ENCODE measurements at places on chromosomes 7 and 10.

- DNase-seq: peak; percentile 74
These were observed 6.9 kb upstream of the CREB3L2 start for GRCh38 chr7:138008588-138009349.

- DNase-seq: no peak
These were observed 297.2 kb downstream of the RPS24 start for GRCh38 chr10:78330884-78331283.

DNA sequence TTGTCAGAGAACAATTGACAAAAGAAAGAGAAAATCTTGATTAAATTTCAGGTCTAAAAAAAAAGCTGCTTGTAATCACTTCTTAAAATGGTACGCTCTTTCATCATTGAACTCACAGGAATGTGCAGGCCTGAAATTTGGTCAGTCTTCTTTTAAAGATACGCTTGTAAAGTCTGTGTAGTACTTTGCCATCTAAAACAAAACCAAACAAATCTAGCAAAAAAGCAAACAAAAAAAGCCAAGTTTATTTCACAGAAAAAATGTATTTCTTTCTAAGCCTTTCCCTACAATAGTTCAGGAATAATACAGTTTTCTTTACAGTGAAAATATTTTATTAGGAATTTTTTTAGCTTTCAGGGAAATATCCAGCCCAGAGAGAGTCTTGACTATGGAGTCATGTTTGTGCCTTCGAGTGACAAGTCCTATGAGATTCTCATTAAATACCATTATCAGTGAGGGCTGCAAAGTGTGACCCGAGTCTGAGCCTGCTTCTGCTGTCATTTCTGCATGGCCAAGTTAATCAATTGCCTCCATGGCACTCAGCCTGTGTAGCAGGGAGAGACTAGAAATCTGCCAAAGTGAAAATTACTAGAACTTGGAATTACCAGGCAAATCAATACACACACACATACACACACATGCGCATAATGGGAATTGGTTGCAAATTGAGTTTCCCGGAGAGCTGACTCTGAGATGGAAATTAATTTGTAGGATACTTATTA, 172.6 kb downstream of the OTUD1 start:
- no peak for DNase-seq

DNA sequence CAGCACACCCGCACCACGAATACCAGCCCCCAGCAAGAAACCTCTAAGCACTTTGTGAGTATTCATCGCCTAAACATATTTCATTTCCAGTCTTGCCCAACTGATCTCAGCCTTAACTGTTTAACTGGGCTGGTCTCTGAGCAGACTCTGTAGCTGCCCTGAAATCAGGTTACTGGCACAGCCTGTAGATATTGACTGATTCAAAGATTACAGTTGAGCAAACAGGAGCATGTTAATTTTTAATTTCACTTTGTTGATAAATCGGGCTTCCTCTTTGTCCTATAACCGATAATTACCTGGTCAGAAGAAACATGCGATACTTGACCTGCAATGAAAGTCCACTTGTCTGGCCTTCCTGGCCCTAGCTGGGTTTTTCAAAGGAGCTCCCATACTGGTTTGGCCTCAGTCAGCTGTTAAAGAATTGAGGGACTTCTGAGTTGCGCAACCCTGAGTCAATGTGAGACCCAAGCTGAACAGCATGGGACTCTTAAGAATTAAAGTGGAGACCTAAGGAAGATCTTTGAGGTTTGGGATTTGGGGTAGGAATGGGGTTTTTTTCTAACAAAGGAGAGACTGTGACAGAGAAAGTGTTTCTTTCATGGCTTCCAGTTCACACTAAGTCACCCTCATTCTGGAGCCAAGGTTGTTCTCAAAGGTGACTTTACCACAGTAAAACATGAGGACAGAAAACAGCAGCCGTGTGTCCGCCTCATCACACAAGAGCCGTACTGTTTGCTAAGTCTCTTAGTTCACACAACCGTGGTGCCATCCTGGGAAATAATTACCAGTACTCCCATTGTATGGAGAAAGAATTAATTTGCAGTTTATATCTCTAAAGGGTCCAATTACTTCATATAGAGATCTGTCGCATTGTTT, 75.9 kb downstream of the PPP1R3C start:
- no peak for DNase-seq

- DNase-seq: no peak
These were observed 160.3 kb downstream of the SNX10 start for GRCh38 chr7:26451997-26452396.

DNA sequence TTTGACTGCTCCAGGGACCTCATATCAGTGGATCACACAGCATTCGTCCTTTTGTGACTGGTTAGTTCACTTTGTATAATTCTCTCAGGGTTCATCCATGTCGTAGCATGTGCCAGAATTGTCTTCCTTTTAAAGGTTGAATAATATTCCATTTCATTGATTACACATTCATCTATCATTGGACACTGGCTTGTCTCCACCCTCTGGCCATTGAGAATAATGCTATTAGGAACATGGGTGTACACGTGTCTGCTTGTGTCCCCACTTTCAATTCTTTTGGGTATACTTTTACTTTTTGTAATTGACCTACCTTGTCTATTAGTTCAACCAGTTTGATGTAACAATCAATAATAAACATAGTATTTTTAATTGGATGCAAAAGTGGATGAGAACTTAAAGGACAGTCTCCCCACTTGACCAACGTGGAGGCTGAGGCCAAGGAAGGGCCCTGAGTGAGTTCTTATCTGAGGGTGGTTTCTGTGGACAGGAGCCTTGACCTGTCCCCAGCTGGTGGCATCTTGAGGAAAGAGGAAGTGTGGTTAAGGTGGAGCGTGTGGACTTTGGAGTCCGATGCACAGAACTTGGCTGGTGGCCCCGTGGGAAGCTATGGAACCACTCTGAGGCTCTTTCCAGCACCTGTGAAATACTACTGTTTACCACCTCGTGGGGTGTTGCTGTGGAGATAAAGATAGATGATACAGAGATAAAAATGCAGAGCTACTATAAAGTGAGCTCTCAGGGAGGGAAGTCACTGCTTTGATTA, 16.6 kb downstream of the WDFY4 start:
- no peak for DNase-seq

DNA sequence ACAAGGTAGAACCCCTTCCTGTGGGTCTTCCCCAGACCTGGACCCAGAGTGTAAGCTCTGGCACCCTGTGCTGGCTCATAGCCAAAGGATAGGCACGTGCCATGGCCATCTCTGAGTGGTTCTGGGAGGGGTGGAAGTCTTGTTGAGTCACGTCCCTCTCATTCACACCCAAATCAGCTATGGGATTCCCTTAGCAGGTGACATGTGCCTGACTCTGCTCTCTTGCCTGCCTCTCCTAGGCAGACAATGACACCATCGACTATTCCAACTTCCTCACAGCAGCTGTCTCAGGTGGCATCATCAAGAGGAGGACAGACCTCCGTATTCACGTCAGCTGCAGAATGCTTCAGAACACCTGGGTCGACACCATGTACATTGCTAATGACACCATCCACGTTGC, 59.8 kb downstream of the C10orf120 start:
- DNase-seq: no peak

- peak; percentile 20 for DNase-seq
These were observed 84.2 kb upstream of the STEAP1B start for GRCh38 chr7:22584179-22584578.

GRCh38 chr10:14330388-14331061, at the start of gene FRMD4A:
TSS of gene FRMD4A (minus strand) at chr10:14330924.
- no peak for DNase-seq

DNA sequence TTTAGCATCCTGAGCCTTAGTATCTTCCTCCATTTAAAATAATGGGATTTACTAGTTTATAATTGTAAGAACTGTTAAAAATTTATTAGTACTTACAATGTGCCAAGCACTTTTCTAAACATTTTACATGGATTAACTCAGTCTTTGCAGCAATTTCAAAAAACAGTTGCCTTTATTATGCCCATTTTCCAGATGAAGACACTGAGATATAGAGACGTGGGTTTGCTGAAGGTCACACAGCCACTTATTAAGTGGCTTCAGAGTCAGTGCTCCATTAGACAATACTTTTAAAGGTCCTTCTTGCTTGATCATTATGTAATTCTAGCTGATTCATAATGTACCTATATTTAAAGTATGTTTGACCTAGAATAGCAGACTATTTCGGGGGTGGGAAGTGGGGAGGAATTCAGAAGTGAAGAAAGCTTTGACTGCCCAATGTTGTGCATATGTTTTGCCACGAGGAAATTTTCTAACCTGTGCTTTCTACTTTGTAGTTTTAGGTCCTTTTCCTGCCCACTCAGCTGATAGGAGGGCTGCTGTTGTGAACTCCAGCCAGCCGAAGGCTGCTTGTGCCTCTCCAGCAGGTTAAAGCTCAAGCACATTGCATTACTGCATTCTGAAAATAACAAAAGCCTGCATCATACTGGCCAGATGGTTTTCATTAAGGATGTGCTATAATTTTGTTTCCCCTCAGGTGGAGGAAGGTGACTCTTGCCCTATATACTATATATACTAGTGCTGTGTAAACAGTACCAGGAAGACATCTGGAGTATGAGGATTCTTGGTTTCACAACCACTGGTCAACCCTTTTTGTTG, 4.3 kb downstream of the PLEKHA8 start:
- peak; percentile 86 for DNase-seq

GRCh38 chr10:97724341-97724941, 10.9 kb downstream of the MARVELD1 start:
- DNase-seq: peak; percentile 88

DNA sequence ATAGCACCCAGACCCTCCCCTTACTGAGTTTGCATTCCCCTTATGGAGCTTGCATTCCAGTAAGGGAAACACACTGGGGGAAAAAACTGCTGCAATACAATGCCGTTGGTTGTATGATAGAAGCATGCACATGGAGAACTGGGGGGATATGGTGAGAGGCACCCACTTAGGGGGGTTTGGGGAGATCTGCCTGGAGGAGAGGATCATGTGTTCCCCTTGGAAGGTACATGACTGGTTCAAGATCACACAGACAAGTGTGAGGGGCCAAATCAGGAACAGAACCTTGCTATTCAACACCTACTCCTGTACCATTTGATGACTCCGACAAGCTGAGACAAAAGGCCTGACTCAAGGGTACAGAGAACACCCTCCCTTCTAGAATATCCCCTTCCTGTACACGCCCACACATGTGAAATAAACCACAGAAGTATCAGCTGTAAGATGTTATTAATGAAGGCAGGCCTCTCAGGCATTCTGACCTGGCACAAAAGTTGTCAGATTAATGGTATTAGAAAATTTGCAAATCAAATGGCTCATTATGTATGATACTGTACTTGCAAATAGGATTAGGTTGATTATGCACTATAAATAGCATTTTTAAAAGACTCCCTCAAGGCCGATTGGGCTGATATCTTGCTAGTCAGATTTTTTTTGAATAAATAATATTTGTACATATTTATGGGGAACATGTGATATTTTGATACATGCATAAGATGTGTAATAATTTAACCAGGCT, 122.2 kb downstream of the NPY start:
- no peak for DNase-seq

DNA sequence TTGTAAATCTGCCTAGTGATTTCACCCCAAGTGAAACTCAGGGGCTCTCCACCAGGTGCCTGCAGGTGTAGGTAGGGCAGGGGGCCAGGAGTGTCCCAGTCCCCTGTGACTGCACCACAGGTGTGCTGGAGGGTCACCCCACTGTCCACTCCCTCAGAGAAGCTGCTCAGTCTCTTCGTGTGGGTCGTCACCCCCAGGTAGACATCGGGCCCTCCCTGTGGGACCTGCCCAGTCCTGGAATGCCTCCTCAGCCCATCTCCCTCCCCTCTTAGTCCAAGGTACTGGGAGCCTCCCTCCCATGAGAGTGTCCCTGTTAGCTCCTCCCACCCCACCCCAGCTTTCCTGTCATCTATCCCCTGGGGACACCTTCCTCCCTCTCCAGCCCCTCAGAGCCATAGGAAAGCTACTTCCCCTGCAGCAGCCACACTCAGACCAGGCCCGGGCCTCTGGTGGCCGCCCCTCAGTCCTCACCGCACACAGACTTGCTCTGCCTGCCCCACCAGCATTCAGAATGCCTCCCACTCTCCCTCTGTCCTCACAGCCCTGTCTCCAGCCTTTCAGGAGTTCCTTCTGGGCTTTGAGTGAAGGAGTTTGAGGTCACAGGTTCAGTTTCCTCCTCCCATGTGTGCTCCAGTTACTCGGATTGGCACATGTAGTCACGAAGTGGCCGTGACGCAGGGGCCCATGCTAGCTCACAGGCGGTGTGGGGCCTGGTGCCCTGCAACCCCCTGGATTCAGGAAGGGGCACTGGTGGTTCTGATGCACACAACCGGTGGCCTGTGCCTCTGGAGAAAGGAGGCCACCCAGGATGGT, 5.1 kb downstream of the ALOX5 start:
- DNase-seq: no peak

DNA sequence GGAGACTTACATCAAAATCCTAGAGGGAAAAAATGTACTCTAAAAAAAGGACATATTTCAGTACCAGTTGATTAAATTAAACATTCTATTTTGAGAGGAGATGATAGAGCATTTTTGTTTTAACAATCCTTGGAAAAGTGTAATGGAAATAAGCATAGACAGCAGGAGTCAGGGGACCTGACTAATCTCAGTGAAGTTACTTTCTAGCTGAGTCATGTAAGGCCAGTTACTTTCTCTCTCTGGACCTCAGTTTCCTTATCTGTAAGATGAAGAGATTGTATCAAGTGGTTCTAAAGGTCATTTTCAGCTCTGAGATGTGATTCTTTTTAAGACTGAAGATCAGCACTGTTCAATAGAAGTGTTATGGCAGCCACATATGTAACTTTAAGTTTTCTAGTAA, 44.1 kb downstream of the VTI1A start:
- peak; percentile 19 for DNase-seq

DNA sequence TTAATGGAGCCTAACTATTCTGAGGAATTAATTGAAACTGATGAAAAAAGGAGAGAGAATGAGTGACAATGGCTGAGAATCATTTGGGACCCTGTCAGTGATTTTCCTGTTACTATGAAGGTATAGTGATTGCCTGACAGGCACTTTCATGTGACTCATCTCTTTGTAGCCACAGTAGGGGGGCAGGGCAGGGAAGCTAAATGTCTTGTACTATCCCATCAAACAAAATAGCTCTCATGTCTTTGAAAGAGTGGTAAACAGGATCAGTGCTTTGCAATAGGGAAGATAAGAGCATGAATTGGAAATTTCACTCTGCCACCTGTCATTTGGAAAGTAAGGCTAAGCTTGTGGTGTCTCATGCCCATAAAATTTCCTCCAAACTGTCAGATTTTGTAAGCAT, 94.5 kb upstream of the GSDME start:
- DNase-seq: peak; percentile 81
